ENCODE measurements at places on chromosomes 11 and 22.

- DNase-seq = no peak
Observed at GRCh38 chr11:3184732-3185347, 19.7 kb upstream of the OSBPL5 start.

DNA sequence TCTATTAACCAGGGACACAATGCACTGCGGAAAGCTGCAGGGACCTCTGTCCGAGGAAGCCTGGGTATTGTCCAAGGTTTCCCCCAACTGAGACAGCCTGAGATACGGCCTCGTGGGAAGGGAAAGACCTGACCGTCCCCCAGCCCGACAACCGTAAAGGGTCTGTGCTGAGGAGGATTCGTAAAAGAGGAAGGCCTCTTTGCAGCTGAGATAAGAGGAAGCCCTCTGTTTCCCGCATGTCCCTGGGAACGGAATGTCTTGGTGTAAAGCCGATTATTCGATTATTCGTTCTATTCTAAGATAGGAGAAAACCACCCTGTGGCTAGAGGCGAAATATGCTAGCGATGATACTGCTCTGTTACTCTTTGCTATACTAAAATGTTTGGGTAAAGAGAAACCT lies 5.2 kb downstream of the BET1L start:
- DNase-seq = no peak

GRCh38 chr11:30159546-30159945 lies 71.3 kb upstream of the FSHB start:
- no peak for DNase-seq

GRCh38 chr22:35663371-35663770 lies 15.1 kb downstream of the APOL6 start:
- no peak for DNase-seq

DNA sequence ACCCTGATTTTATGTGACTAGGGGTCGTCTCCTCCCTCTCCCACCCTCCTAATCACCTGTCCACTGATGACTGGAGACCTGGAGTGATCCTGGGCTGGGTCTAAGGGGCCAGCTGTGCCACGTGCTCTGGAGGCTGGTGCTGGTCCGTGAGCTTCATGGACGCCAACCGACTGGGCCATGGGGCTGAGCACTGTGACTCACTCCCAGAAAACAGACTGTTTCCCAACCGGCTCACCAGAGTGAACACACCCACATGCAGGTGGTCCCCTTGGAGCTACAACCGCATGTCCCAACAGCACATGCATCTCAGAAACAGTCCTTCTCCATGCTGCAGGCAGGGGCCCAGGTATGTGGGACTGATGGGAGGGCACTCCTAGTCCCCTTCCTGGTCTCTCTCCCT lies 14.0 kb upstream of the LMO1 start:
- no peak for DNase-seq

DNA sequence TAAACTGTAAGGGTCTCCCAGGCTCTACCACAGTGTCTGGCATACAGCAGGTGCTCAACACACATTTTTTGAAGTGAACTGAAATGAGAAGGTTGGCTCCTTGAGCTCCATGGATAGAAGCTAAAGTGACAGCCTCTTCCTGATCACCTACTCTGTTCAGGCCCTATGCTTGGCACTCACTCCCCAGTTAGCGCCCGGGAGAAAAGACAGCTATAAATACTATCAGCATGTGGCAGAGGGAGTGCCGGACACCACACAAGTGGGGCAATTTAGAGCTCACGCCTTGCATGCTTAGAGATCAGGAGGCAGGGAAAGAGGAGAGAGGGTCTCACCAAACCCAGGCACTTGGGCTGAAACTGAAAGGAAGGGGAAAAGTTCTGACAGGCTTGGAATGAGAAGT lies 195.5 kb downstream of the BUD13 start:
- DNase-seq = no peak

DNA sequence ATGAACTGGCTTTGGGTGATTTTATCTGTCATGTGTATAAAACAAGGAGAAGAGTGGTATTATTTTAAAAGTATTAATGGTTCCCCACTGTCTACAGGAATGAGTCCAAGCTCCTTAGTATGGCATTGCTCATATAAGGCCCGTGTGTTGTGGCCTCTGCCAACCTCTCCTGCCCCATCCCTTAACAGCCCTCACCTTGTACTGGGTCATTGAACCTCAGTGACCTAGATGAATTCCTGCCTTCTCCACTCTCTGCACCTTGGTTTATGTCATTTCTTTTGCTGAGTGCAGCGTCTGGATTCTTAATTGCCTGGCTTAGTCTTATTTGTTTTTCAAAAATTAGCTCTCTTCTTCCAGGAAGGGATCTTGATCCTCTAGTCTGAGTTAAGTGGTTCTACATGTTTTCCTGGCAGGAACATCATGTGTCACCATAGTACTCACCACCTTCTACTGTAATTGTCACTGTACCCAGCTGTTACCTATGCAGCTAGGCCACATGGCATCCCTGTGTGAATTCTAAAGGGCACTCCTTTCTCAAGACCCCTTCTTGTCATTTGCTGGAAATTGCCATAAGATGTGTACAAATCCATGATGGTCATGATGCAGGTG lies 36.2 kb upstream of the POGLUT3 start:
- DNase-seq = no peak

GRCh38 chr22:49412236-49412635 lies 415.4 kb downstream of the BRD1 start:
- no peak for DNase-seq

GRCh38 chr22:36413022-36413775 lies 25.4 kb upstream of the MYH9 start:
- no peak for DNase-seq

- no peak for DNase-seq
Observed at GRCh38 chr22:38432264-38432663, 22.7 kb downstream of the KCNJ4 start.

GRCh38 chr22:39288135-39288898 lies 31.1 kb downstream of the RPL3 start:
- no peak for DNase-seq

GRCh38 chr22:24207264-24208011 lies 26.2 kb downstream of the SUSD2 start:
- no peak for DNase-seq

- DNase-seq = no peak
Observed at GRCh38 chr22:38482662-38483308, 14.9 kb downstream of the KDELR3 start.

Measured in AG08396 (cell line).